RPMI8226 (cell line): ENCODE measurements at places on chromosomes 5 and 9.

- DNase-seq: peak; percentile 65
Measured at GRCh38 chr5:133754575-133755169, 142.3 kb upstream of the FSTL4 start.

DNA sequence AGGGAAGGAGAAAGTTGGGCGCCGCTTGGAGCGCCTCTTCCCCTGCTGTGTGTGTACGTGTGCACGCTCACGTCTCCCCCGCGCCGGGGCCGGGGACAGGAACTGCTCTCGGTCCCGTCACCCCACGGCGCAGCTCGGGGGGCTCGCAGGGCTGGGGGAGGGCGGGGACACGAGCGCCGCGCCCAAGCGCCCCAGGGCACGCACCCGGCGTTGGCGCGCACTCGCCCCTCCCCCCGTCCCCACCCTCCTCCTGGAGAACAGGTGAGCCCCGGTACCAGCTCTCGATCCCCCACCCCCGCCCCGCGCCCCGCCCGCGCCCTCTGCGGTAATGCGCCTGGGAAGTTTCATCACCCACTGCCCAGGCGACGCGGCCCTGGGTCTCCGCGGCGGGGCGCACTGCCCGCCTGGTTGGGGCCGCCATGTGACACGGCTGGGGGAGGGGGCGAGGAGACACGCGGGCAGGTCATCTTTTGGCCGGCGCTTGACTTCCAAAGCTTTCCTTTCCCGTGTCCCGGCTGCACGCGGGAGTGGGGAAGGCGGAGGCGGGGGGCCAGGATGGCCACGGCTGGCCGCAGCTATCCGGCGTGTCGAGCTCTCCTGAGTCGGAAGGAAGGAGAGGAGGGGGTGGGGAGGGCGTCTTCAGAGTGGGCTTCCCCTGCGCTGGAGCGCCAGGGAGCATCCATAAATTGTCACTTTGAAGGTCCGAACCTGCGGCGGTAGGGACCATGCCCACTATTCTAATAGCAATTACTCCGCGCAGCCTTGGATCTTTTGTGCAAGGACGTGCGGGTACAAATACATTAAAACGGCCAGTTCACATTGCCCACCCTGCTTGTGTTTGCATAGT lies 1.5 kb upstream of the STC2 start:
- DNase-seq: peak; percentile 54

- peak; percentile 83 for DNase-seq
Measured at GRCh38 chr5:66553916-66554575, 42.1 kb upstream of the MAST4 start.

DNA sequence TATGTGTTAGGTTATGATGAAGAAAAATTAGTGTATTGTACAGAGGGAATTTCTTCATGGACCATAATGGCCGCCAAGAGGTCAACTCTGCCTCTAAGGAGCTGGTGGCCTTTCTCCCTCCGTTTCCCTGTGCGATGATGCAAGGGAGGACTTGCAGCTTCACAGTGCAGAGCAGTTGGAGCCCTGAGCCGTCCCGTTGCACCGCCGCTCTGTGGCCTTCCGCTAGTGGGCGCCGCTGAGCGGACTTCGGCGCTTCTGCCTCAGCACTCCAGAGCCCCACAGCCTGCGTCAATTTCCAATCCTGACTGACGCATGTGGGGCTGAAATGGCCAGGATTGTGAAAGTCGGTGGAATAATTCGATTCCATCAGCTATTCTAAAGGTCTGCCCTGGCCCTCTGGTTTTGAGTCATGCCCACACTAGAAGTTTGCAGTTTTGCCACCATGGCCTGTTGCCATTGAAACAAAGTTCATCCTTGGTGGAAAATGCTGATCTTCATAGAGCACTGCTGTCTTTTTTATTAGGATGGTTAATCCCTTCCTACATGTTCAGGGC lies 22.7 kb upstream of the LECT2 start:
- peak; percentile 68 for DNase-seq

DNA sequence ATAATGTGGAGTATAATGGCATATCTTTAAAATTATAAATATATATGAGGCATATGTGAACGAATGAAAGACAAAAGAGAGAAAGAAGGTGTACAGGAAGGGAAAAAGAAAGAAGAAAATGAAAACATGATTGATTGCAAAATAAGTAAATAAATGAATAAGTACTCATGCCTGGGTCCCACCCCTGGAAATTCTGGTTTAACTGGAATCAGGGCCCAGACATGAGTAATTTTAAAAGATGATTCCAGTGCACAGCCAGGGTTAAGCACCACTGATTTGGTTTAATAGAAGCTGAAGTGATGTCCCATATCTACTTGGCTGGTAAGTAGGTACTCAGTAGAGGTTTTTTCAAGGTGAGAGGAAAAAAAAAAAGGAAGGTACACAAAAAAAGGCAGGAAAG lies 34.0 kb upstream of the HOMER1 start:
- no peak for DNase-seq

DNA sequence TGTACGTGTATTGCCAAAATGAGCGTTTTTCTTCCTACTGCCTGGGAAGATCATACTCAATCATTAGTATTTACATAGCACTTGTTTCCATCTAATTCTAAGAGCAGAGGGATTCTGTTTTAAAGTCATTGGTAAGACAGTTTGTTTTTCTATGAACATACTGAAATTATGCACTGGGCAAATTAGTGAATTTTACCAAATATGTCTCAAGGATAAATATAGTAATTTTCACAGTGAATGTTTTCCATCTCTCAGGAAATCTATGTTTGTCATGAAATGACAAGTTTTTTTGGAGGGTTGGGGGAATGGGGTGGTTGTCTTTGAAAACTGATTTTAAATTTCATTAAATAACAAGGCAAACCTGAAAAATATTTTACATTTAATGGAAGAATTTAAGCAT lies 441.3 kb upstream of the ARRDC3 start:
- no peak for DNase-seq

DNA sequence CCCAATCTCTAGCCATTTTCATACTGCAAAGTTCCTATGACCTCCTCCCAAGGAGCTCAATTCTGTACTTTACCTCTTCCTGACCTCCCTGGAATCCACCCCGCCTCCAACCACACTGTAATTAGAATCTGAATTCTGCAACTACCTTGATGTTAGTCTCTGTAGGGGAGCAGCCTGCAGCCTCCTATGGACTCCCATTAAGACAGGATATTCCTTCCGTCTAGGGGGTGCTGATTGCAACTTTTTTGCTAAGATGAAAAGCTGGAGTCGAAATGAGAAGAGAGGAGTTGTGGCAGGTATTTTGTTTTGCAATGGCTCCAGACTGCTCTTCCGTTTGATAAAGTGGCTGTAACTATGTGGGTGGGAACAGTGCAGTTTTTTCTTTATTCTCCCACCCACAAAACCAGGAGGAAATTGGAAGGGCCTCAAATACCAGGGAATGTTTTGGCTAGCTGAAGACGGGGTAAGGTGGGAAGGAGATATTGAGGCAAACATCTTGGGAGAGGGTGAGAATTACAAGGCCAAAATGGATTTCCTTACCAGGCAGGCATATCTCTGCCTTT lies 23.8 kb downstream of the ANXA2R start:
- DNase-seq: no peak

DNA sequence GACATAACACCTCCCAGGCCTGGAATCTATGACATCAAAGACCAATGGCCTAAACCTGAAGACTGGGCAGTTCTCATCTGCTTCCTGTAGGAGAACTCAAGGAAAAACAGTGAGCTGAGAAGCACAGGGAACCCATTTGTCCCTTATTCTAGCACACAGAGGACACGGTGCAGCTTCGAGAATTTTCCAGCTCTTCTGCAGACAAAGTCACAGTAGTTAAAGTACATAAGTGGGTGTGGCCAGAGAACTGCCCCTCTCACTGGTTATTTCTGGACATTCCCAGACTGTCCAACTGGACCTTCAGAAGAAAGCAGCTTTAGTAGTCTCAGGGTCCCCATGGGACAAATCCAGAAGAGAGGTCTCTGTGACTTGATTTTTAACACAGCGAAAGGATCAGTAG lies 114.6 kb downstream of the KLHL3 start:
- DNase-seq: no peak

DNA sequence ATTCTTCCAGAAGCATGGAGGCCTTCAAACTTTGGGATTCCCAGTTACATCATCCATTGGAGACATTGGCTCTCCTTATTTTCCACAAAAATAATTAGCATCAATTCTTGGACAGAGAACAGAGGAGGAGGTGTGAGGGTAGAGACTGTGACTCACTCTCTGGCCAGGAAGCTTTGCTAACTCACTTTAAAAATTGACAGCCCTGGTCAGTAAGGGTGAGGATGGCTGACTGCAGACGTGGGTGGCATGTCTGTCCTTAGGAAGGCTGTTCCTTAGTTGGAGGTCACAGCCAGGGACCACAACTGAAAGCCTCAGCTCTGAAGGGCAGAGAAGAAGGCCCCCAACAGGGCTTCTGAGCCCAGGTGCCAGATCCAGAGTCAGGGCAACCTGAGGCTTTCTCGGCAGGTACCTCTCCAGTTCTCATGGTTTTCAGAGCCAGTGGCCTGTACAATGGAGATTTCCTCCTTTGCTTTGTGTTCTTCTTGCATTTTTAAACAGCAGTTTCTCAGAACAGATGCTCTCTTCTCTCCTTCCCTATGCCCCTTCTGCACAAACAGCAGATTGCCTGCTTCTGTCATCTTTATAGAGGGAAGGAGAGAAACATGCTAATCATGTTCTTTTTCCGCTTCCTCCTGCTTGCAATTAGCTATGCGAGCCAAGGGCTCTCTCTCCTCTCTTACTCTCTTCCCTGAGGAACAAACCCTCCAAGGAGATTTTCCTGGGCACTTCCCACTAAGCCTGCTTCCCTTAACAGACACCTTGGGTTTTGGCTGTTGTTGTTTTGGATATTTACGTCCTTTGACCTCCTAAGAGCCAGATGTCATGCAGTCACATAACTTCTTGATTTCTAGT lies 92.5 kb upstream of the ZNF366 start:
- no peak for DNase-seq

- DNase-seq: no peak
Measured at GRCh38 chr5:116989995-116990394, 415.4 kb upstream of the SEMA6A start.

- DNase-seq: no peak
Measured at GRCh38 chr5:17355586-17356346, 138.3 kb downstream of the BASP1 start.

GRCh38 chr5:114312658-114313057 lies 49.2 kb upstream of the KCNN2 start:
- no peak for DNase-seq

GRCh38 chr5:72417333-72418062 lies 89.7 kb downstream of the ZNF366 start:
- no peak for DNase-seq

DNA sequence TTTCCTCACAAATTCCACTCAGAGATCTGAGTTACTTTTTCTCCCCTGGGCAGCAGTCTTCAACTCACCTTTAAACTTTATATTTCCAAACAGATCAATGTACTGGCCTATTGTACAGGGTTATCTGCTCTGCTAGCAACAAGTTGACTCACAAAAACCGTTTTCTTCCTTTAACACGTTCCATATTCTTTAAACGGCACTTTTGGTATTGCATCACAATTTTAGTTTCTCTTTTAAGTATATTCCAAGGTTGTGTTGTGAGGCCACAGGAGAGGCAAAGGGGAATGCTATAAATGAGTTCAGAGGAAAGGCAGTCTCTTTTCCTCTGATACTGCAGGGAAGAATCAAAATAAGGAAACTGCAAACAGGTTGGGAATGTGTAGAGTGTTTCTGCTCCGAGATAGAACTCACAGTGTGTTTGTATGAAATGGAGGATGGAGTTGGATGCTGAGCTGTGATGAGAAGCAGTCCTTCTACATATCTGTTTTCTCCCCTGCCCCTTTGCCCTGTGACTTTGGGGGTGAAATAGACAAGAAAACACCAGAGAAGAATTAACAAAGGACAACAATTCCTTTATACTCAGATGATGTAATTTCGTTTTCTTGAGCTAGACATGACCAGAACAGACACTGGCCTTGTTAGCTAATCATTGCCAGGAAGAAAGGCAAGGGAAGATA lies 9.9 kb upstream of the ALDOB start:
- DNase-seq: no peak

DNA sequence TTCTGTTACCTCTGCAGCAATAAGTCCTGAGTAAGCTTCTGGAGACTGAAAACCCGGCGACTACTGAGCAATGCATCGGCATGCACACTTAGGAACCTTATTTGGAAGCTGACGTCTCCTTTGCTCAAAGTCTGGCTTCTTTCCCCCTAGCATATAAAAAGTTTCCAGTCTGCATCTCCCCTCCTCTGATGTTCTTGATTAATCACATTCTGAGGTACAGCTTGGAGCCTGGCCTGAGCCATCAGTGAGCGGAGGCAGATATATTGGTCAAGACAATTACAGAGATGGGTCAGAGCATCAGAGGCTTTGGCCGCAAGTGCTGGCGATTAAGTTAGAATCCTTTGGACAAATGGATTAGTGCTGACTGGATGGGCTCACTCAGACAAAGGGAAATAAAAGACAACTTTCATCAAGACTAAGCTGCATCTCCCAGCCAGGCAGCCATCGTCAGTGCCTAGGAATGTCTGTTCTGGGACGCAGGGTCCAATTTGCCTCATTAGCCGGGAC lies 140.7 kb downstream of the MTX3 start:
- DNase-seq: no peak

GRCh38 chr5:151068433-151069197 lies 12.2 kb downstream of the TNIP1 start:
- DNase-seq: no peak

DNA sequence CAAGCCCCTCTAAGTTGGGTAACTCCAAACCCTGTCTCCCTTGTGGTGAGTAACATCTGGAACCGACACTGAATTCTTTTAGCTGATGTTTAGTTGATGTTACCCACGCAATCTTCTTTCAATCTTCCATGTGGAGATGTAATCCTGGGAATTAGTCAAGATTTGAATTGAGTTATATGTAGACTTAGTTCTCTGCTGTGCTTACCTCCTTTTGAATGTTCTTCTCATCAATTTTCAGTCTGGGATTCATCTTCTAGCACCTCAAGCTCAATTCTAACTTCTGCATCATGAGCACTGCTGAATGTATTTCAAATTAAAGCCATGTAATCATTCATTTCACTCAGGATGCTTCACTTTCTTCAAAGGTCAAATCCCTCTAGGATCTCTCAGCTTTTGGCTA lies 270.6 kb downstream of the FAM170A start:
- DNase-seq: no peak

DNA sequence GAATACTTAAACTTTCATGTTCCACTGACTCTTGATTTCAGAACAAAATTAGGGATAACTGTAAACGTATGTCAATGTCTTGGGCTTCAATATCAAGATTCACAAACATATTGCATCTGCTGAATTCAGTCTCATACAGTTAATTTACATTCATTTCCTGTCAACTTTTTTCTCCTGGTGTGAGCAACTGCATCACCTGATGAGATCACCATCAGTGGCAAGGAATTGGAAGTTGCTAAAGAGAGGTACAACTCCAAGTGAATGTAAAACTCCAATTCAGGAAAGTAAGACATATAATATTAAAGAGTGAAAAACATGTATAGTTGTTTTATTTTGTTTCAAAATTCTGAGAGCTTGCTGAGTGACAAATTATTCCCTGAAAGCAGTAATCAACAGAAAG lies 1336.2 kb upstream of the C9orf72 start:
- DNase-seq: no peak

GRCh38 chr5:173265433-173265832 lies 30.4 kb upstream of the NKX2-5 start:
- no peak for DNase-seq

GRCh38 chr9:107049046-107049802 lies 186.3 kb downstream of the ZNF462 start:
- no peak for DNase-seq

GRCh38 chr5:93891491-93892480 lies 150.4 kb upstream of the POU5F2 start:
- DNase-seq: no peak

- peak; percentile 29 for DNase-seq
Measured at GRCh38 chr5:143051244-143052058, 281.3 kb downstream of the ARHGAP26 start.
